ENCODE measurements at places on chromosomes 6 and 20.
A peak's percentile ranks its signal among the peaks of the same experiment; 100 is the strongest.

GRCh38 chr6:56959938-56960337 is 5.0 kb downstream of the BEND6 start:
- H3K4me3 ChIP-seq: no peak overlapping the region
- peak; percentile 33 for DNase-seq
- H3K4me1 ChIP-seq: peaks cover 9% of the 10 kb centered on the region
- no peak overlapping the region for H3K27ac ChIP-seq
- no peaks in the 10 kb centered on the region for H3K27me3 ChIP-seq

- no peaks in the 10 kb centered on the region for H3K36me3 ChIP-seq
- H3K4me3 ChIP-seq: no peak overlapping the region
- H3K27me3 ChIP-seq: no peaks in the 10 kb centered on the region
- H3K27ac ChIP-seq: no peak overlapping the region
Measured at GRCh38 chr6:83908813-83909212, 49.3 kb downstream of the CYB5R4 start.

- H3K36me3 ChIP-seq: no peaks in the 10 kb centered on the region
- H3K4me3 ChIP-seq: no peak overlapping the region
- H3K27me3 ChIP-seq: no peaks in the 10 kb centered on the region
Measured at GRCh38 chr20:48120120-48120519, 334.8 kb upstream of the SULF2 start.

- H3K36me3 ChIP-seq: no peaks in the 10 kb centered on the region
- peaks cover 2% of the 10 kb centered on the region for H3K27me3 ChIP-seq
- no peaks in the 10 kb centered on the region for H3K4me1 ChIP-seq
- H3K27ac ChIP-seq: no peak overlapping the region
- DNase-seq: no peak
Measured at GRCh38 chr6:130717657-130718056, 109.5 kb upstream of the SMLR1 start.

- H3K4me1 ChIP-seq: no peaks in the 10 kb centered on the region
- H3K27me3 ChIP-seq: no peaks in the 10 kb centered on the region
- no peak for DNase-seq
- no peak overlapping the region for H3K27ac ChIP-seq
Measured at GRCh38 chr20:39853636-39854035, 835.4 kb downstream of the MAFB start.
